ENCODE measurements at places on chromosomes 1 and 21. TPM values are rescaled to one million over a fixed set of nuclear protein-coding genes. Genes with fewer than 3 reads are reported as not detected.

GRCh38 chr1:62407398-62408009 lies 29.3 kb upstream of the USP1 start:
- DNase-seq = no peak

GRCh38 chr1:3649342-3650247 lies at the start of gene WRAP73:
TSS of gene WRAP73 (minus strand) at chr1:3650103. CDS start at chr1:3649999, 104 bp downstream.
- DNase-seq = peak; percentile 85

The DISC1 gene
- total RNA-seq = 7.4 TPM

The PLA2G5 gene
- not detected for total RNA-seq

DNA sequence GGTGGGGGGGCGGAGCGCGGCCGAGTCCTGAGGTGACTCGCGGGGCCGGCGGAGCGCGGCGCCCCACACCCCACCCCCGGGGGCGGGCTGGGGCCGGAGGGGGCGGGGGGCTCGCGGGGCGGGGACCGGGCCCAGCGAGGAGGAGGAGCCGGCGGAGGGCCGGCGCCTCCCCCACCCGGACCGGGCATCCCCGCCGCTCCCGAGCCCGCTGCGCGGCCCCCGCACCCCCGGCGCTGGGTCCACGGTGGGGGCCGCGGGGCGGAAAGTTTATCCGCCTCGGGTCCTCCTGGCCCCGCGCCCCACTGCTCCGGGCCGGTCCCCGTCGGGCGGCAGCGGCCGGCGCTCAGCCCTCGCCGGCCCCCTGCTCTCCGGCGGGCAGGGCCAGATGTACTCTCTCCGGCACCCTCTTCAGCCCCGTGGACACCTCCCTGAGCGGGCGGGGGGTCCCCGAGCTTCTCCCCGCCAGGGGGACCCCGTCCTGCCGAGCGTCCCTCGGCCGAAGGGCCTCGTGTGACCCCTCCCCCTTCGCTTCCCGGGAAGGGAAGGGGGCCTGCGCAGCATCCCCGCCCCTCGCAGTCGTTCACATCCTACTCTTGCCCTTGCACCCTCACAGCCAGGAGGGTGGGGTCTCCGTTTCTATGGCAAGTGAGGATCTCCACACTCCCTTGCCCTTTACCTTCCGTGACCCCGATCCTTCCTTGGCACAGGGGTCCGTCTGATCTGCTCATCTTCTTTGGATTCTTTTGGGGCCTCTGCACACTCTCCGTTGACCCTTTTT lies 663 bp downstream of the CAMTA1 start:
- DNase-seq = peak; percentile 41

The SGIP1 gene
- not detected for total RNA-seq

DNA sequence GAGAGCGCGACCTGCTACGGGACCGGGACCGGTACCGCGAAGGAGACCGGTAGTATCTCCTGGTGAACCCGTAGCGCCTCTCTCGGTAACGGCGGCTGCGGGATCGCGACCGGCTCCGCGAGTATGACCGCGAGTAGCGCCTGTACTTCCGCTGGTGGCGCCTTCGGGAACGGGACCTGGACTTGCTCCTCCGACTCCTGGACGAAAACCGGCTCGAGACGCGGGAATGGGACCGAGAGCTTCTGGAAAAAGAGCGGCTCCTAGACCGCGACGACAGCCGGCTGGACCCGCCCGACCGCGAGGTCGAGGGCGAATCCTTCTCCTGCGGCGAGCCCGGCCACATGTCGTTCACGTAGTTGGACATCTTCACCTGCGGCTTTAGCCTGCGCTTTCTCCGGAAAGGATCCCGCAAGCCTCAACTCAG lies 642 bp downstream of the RSRP1 start:
- DNase-seq = peak; percentile 20

DNA sequence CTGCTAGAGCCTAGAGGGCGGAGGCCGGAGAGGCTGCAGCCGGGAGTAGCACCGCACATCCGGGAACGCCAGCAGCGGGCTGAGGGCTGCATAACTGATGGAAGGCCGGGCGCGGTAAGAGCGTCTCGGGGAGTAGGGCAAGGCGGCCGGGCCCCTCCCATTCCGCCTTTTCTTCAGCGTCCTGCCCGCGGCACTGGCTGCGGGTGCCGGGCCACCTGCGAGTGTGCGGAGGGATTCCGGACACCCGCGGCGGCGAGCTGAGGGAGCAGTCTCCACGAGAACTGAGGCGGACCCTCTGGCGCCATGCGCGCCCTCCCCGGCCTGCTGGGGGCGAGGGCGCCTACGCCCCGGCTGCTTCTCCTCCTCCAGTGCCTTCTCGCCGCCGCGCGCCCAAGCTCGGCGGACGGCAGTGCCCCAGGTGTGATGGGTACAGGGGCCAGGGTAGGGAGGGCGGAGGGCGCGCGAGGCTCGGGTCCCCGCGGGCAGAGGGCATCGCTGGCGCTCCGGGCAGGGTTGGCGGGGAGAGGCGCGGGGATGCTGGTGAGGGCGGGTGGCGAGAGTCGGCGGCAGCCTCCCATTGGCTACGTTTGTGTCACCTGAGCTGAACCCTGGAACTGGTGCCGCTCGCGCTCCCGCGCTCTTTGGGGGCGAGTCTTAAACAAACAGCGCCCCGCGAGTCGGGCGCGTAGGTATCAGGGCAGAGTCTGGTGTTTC lies 334.4 kb downstream of the SRGAP2C start:
- DNase-seq = peak; percentile 74

DNA sequence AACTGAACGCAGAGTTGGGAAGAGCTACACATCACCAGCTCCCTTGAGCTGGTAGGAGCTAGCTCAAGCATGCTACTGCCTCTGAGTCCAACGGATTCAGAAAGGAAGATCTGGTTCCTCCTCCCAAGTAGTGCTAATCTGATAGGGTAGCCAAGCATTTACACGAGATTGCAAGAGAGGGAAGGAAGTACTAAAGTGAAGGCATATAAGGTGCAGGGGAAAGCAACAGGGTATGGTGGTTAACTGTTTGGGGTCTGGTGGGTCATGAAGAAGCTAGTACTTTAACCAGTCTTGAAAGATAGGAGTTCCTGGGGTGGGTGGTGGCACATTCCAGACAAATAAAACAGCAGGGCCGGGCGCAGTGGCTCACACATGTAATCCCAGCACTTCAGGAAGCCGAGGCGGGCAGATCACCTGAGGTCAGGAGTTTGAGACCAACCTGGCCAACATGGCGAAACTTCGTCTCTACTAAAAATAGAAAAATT lies 20.2 kb upstream of the ZNF436 start:
- no peak for DNase-seq

DNA sequence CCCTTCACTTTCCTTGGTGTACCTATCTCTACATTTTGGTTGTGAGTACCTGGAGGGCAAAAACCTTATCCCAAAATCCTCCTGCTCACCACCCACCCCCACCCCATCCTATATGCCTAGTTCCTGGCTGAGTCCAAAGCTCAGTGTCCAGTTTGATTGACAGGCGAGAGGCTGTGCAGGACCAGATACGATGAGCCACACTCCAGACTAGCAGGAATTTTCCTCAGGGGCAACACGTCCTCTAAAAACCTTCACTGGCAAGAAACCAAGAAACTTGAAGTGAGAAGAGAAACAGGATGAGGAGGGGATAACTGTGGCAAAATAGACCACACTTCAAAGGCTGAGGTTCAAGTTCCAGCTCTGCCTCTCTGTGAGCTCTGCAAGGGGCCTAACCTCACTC lies 1.1 kb upstream of the SLAMF8 start:
- DNase-seq = no peak

The VAV3 gene
- 1.7 TPM for total RNA-seq

The CD58 gene
- total RNA-seq = 15.9 TPM

GRCh38 chr1:212455803-212456528 lies 23.2 kb downstream of the NENF start:
- DNase-seq = peak; percentile 55

DNA sequence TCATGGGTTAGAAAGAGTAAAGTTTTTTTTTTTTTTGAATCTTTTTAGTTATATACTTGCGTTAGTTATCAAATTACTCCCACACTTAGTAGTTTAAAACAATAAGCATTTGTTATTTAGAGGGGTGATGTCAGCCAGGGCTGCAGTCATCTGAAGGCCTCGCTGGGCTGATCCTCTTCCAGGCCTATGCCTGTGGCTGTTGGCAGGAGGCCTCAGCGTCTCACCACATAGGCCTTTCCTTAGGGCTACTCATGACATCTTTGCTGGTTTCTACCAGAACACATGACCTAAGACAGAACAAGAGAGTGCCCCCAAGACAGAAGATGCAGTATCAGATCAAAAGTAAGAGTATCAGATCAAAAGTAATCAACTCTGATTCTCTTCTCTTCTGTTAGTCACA lies 167.4 kb downstream of the HHAT start:
- no peak for DNase-seq
